ENCODE measurements at places on chromosomes 16 and 17. TPM values are rescaled to one million over a fixed set of nuclear protein-coding genes. Genes with fewer than 3 reads are reported as not detected.

Gene GAS7
- total RNA-seq = 0.18 TPM

Gene KIF18B
- total RNA-seq = 47.1 TPM

Gene HOXB1
- total RNA-seq = not detected

Gene ZNF232
- 16.5 TPM for total RNA-seq

Gene MT1A
- 7.6 TPM for total RNA-seq

Gene RNF157
- total RNA-seq = 34.3 TPM

Gene FZD2
- 0.53 TPM for total RNA-seq

DNA sequence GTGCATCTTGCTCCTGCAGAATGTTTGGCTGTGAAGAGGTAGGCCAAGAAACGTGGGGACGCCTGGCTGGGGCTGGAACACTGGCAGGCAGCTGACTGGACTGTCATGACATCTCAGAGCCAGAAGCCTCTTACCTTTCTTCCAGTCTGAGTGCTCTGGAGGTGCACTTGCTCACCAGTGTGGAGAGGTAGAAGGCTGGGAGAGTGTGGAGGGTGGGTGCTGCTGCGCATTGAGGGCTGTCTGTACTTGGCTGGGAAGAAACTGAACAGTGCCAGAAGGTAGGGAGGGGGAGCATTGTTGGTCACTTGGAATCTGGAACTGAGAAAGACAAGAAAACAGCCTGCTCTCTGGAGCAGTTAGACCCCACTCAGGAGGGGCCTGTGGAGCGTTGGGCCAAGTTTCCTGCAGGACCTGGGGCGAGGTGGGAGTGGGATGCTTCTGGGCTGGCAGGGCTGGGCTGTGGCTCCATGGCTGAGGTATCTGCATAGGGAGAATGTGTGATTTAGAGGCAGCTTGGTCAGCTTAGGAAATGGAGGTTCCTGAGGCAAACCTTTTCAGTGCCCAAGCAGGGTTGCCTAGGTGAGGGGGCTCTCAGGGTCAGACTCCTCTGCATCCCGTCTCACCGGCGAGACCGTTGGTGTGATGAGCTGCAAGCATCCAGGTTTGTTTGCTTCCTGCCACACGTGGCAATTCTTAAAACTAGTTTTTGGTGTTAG lies 55.1 kb downstream of the KSR1 start:
- no peak overlapping the region for H3K27ac ChIP-seq
- peaks cover 14% of the 10 kb centered on the region for H3K4me1 ChIP-seq
- no peaks in the 10 kb centered on the region for H3K36me3 ChIP-seq
- H3K4me3 ChIP-seq = no peak overlapping the region

GRCh38 chr16:72241008-72241407 lies 69.1 kb upstream of the PMFBP1 start:
- peaks cover 8% of the 10 kb centered on the region for H3K27me3 ChIP-seq
- H3K27ac ChIP-seq = no peak overlapping the region
- H3K4me1 ChIP-seq = peaks cover 5% of the 10 kb centered on the region
- H3K36me3 ChIP-seq = no peaks in the 10 kb centered on the region
- no peak for DNase-seq
- H3K4me3 ChIP-seq = no peak overlapping the region

DNA sequence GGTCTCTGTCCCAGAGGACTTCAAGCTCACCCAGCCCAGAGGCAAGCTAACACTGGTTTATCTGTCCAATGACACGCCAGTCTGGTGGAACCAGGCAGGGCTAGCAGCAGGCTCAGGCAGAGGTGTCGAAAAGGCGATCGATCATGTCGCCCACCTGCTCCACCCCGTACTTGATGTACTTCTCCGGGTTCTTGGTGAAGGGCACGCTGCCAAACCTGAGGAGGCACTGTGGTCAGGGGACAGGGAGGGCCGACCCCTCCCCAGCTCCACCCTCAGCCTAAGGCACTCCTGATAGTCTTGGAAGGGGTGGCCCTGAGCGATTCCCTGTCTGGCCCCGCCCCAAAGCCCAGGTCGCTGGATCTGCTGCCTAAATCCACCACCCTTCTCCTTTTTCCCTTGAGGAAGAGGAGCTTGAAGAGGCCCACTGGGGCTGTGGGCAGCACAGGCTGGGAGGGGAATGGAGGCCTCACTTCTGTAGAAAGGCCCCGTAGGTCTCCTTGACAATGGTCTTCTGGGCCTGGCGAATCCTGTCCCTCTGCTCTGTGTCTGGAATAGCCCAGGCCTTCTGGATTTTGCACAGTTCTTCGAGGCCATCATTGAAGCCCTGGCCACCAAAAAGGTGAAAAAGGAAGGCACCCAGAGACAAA lies 4.7 kb downstream of the ZACN start:
- H3K27me3 ChIP-seq = peaks cover 7% of the 10 kb centered on the region
- H3K4me1 ChIP-seq = no peaks in the 10 kb centered on the region

GRCh38 chr17:80195671-80196529 lies 24.2 kb downstream of the SGSH start:
- no peaks in the 10 kb centered on the region for H3K4me1 ChIP-seq
- no peaks in the 10 kb centered on the region for H3K36me3 ChIP-seq
- peaks cover 3% of the 10 kb centered on the region for H3K27me3 ChIP-seq
- H3K27ac ChIP-seq = no peak overlapping the region
- peak; percentile 20 for DNase-seq
- no peak overlapping the region for H3K4me3 ChIP-seq

DNA sequence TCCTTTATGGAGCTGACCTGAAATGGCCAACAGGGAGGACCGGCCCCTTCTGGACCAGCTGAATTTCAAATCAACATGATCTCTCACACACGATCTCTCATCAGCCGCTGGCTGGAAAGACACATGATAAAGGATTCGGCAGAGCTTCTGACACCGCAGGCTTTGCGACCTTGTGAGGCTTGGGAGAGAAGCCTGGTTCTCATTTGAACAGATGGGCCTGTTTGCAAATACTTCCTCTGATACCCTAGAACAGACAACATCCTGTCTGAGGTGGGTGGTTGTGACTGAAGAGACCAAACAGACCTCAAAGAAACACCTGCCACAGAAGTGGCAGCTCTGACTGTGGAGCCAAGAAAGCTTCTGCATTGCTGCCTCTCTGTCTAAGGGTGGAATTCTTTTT lies 77.9 kb upstream of the SDK2 start:
- H3K4me3 ChIP-seq = no peak overlapping the region
- peaks cover 4% of the 10 kb centered on the region for H3K27me3 ChIP-seq
- peaks cover 6% of the 10 kb centered on the region for H3K4me1 ChIP-seq
- H3K36me3 ChIP-seq = no peaks in the 10 kb centered on the region

GRCh38 chr17:74213861-74214391 lies 555 bp downstream of the TTYH2 start:
- no peak overlapping the region for H3K27ac ChIP-seq
- peaks cover 55% of the 10 kb centered on the region for H3K36me3 ChIP-seq
- no peaks in the 10 kb centered on the region for H3K27me3 ChIP-seq
- peaks cover 42% of the 10 kb centered on the region for H3K4me1 ChIP-seq
- no peak for DNase-seq
- H3K4me3 ChIP-seq = peak overlapping the region; percentile 86

DNA sequence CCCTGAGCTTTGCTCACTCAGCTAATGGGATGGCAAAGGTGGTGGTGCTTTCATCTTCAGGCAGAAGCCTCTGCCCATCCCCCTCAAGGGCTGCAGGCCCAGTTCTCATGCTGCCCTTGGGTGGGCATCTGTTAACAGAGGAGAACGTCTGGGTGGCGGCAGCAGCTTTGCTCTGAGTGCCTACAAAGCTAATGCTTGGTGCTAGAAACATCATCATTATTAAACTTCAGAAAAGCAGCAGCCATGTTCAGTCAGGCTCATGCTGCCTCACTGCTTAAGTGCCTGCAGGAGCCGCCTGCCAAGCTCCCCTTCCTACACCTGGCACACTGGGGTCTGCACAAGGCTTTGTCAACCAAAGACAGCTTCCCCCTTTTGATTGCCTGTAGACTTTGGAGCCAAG lies 5.7 kb upstream of the MAPK8IP3 start:
- DNase-seq = no peak
- no peak overlapping the region for H3K27ac ChIP-seq
- no peak overlapping the region for H3K4me3 ChIP-seq
- peaks cover 4% of the 10 kb centered on the region for H3K4me1 ChIP-seq
- peaks cover 71% of the 10 kb centered on the region for H3K36me3 ChIP-seq

DNA sequence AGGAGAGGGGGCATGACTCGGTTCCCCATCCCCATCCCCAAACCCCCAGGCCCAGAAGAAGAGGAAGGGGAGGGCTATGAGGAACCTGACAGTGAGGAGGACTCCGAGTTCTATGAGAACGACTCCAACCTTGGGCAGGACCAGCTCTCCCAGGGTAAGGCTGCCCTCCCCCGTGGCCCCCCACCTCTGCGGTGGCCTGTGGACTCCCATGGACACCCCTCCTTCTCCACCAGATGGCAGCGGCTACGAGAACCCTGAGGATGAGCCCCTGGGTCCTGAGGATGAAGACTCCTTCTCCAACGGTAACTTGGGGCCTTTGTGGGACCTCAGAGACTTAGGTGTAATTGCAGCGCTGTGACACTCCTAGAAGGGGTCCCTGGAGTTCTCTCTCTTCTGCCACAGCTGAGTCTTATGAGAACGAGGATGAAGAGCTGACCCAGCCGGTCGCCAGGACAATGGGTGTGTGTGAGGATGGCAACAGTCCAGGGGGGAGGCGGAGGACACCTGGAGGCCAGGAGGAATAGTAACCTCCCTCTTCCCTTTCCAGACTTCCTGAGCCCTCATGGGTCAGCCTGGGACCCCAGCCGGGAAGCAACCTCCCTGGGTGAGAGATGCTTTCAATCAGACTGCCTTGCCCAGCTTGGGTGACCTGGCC lies 5.6 kb downstream of the CD19 start:
- DNase-seq = no peak
- no peaks in the 10 kb centered on the region for H3K36me3 ChIP-seq
- H3K27me3 ChIP-seq = no peaks in the 10 kb centered on the region
- peaks cover 11% of the 10 kb centered on the region for H3K4me1 ChIP-seq
- H3K4me3 ChIP-seq = no peak overlapping the region
- no peak overlapping the region for H3K27ac ChIP-seq

- H3K27ac ChIP-seq = peak overlapping the region; percentile 80
- H3K4me1 ChIP-seq = peaks cover 41% of the 10 kb centered on the region
- H3K27me3 ChIP-seq = no peaks in the 10 kb centered on the region
- DNase-seq = no peak
- H3K4me3 ChIP-seq = peak overlapping the region; percentile 87
Observed at GRCh38 chr17:29591146-29591736, 1.7 kb upstream of the ANKRD13B start.

DNA sequence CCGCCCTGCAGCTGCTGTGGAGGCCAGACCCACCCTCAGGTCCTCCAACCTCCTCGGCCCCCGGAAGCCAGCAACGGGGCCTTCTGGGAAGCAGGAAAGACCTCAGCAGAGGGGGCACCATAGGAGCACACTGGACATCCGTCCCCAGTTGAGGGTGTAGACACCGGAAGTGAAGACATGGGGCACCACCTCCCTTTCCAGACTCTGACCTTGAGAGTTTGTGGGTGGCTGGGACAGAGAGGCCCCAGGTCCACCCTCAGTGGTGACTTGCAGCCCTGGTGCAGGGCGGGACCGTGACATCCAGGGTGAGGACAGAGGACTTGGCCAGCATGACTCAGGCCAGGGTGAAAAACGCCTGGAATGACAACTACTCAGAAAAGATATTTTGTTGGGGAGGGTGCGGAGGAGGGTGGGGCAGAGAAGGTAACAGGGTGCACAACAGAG lies 19.9 kb downstream of the CEP295NL start:
- no peak overlapping the region for H3K4me3 ChIP-seq
- H3K36me3 ChIP-seq = no peaks in the 10 kb centered on the region
- no peak overlapping the region for H3K27ac ChIP-seq
- H3K4me1 ChIP-seq = peaks cover 18% of the 10 kb centered on the region
- no peak for DNase-seq

GRCh38 chr16:31107465-31107867 lies 720 bp upstream of the BCKDK start:
- DNase-seq = no peak
- peak overlapping the region; percentile 85 for H3K4me3 ChIP-seq
- no peaks in the 10 kb centered on the region for H3K27me3 ChIP-seq
- H3K4me1 ChIP-seq = peaks cover 18% of the 10 kb centered on the region

DNA sequence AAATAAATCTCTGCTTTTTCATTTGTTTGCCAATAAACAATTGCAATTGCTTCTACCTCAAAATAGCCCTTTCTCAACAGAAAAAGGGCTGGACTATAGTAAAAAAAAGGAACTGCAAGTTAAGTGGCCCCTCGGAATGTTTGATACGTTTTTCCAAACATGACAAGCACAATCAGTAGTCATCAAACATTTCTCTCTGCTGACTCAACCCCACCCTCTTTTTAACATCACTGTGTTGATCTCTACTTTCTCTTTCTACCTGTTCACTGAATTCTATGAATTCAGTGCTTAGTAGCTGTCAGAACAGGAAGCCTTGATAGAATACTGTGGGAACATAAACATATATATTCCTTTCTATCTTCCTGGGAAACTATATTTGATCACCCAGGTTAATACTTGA lies 116.5 kb upstream of the AXIN2 start:
- no peak for DNase-seq
- H3K4me3 ChIP-seq = no peak overlapping the region
- H3K36me3 ChIP-seq = no peaks in the 10 kb centered on the region

DNA sequence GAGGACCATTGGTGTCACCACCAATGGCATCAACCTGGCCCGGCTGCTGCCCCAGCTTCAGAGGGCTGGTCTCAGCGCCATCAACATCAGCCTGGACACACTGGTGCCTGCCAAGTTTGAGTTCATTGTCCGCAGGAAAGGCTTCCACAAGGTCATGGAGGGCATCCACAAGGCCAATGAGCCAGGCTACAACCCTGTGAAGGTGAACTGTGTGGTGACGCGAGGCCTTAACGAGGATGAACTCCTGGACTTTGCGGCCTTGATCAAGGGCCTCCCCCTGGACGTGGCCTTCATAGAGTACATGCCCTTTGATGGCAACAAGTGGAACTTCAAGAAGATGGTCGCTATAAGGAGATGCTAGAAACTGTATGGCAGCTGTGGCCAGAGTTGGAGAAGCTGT lies 111.9 kb upstream of the SIAH1 start:
- H3K27me3 ChIP-seq = peaks cover 2% of the 10 kb centered on the region
- H3K36me3 ChIP-seq = no peaks in the 10 kb centered on the region
- no peak overlapping the region for H3K4me3 ChIP-seq
- H3K27ac ChIP-seq = no peak overlapping the region
- no peak for DNase-seq

- no peak for DNase-seq
- H3K4me1 ChIP-seq = peaks cover 6% of the 10 kb centered on the region
- peaks cover 9% of the 10 kb centered on the region for H3K36me3 ChIP-seq
Observed at GRCh38 chr16:57570301-57571070, 28.0 kb downstream of the ADGRG5 start.

DNA sequence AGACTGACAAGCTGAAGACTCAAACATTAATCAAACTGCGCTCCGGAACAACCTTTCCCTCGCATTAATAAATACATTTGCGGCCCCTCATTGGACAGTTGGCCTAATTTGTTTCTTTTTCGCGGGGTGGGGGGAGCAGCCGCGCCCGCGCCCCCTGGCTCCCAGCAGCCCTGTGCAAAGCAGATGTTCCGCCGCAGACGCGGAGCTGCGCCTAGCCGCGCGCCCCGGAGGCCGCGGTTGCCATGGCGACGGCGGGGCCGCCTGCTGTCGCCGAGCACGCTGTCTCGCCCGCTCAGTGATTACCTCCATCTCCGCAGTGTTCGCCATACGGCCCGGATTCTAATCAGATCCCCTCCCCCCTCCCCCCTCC lies 25.5 kb downstream of the COPZ2 start:
- no peak overlapping the region for H3K27ac ChIP-seq
- peaks cover 48% of the 10 kb centered on the region for H3K27me3 ChIP-seq
- H3K36me3 ChIP-seq = no peaks in the 10 kb centered on the region
- peaks cover 18% of the 10 kb centered on the region for H3K4me1 ChIP-seq
- H3K4me3 ChIP-seq = peak overlapping the region; percentile 82

Data from activated T-helper 2 cell treated with anti-CD3 and anti-CD28 coated beads, Interferon-gamma antibody, Interleukin-2, Interleukin-4, amounts not matched to agents 10 μg/mL and 5 μg/mL and 100 μg/mL, durations not matched to agents 14 hours and 24 hours and 36 hours (primary cell).